Activated naive CD8-positive, alpha-beta T cell treated with anti-CD3 and anti-CD28 coated beads, Interleukin-2, amount 50 U/mL, for 24 hours (primary cell): ENCODE measurements at places on chromosomes 5 and 9.

GRCh38 chr9:91676046-91676445 lies 252.4 kb upstream of the NFIL3 start:
- DNase-seq, result no peak

GRCh38 chr9:111068771-111069170 lies 30.5 kb upstream of the LPAR1 start:
- DNase-seq, result no peak

DNA sequence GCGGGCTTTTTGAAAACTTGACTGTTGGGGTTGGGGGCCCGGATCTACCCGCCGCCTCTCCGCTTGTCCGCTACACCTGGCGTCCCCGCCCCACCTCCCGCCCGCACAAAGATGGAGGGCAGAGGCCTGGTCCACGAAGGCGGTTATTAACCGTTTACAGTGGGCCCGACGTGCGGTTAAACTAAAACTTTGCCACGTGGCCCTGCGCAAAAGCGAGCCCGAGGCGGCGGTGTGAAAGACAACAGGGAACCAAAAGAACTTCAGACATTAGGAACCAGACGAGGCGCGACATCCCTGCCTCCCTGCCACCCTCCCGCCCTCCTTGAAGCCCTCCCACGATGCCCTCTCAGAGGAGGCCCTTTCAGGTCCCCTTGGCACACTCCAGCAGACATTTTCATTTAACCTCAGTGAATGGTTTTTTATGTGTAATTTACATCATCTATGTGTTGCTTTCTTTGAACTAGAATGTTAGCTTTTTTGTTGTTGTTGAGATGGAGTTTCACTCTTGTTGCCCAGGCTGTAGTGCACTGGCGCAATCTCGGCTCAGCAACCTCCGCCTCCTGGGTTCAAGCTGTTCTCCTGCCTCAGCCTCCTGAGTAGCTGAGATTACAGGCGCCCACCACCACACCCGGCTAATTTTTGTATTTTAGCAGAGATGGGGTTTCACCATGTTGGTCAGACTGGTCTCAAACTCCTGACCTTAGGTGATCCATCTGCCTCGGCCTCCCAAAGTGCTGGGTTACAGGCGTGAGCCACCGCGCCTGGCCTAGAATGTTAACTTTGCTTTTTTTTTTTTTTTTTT lies 999 bp upstream of the HNRNPA0 start:
- DNase-seq, result no peak

- DNase-seq, result no peak
These were observed 205.0 kb upstream of the PRDM9 start for GRCh38 chr5:23302438-23302837.

DNA sequence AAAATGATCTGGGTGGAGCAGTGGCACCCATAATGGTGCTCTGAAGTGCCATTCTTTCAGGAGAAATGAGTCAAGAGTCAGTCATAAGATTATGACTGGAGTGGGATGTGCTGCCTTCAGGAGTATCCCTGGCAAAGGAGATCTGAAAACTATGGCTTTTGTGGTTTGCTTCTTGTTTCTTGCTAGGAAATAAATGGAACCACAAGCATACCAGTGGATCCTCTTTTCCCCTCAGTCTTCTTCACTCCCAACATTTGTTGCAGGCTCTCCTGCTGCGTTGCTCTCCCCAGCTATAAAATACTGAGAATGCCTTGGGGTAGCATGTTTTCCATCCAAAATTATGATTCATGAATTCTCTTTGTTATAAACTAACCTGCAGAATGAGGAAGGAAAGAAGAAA lies 199.1 kb downstream of the NNT start:
- no peak for DNase-seq

GRCh38 chr5:76604838-76605237 lies 18.4 kb downstream of the F2RL2 start:
- DNase-seq, result no peak

- no peak for DNase-seq
These were observed 241.6 kb upstream of the RORB start for GRCh38 chr9:74255489-74255984.

GRCh38 chr5:138018849-138019248 lies 14.0 kb downstream of the FAM13B start:
- no peak for DNase-seq

DNA sequence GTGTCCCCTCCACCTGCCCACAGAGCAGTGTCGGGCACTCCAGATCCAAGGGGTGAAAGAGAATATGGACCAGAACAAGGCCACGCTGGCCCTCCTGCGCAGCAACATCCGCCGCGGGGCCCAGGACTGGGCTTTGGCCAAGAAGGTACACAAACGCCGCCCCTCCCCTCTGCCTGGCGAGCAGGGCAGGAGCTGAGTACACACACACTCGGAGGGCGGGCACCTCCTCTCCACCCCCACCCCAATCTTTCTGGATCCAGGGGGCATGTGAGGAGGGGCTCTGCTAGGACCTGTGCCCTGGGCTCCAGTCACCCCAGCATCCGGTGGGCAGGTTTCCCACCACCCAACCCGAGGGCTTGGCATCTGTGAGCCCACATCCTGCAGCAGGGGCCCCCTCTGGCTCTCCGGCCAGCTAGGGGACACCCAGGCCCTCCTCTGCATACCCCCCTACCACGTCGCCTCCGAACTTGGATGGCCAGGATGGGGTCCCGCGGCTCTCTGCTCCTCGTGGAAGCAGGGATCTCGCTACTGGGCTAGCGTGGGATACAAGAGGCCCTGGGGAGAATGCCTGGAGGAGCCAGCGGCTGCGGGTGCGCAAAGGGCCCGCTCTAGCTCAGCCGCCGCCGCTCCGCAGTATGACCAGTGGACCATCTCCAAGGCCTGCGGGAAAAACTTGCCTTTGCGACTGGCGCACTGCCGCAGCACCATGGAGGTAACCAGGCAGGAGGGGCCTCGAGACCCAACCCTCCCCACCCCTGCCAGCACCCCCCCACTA lies 3.1 kb downstream of the CCDC183 start:
- DNase-seq, result no peak

DNA sequence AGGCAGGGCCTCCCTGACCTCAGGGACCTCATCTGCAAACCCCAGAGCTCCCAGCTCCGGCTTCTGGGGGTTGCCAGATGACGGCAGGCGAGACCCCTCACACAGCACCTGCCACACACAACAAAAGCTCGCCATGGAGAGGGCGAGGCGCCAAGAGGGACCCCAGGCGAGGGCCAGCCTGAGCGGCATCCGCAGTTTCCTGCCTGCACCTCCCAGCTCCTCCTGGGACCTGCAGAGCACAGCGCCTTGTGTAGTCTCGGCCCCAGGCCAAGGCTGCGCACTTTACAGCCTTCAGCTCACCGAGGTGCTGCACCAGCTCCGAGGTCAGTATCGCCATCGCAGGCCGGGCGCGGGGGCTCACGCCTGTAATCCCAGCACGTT lies 82.4 kb upstream of the ADAMTS2 start:
- no peak for DNase-seq

GRCh38 chr9:135772056-135772646 lies 70.2 kb downstream of the KCNT1 start:
- DNase-seq, result no peak

- DNase-seq, result no peak
These were observed 10.4 kb downstream of the ZNF189 start for GRCh38 chr9:101409079-101409477.
